ENCODE measurements at places on chromosomes 2 and 18.

GRCh38 chr2:68391869-68392268, 26.8 kb downstream of the PLEK start:
- H3K27me3 ChIP-seq = peaks cover 2% of the 10 kb centered on the region
- no peak overlapping the region for H3K4me3 ChIP-seq
- H3K27ac ChIP-seq = no peak overlapping the region
- peaks cover 24% of the 10 kb centered on the region for H3K4me1 ChIP-seq
- no peaks in the 10 kb centered on the region for H3K36me3 ChIP-seq
- DNase-seq = no peak

DNA sequence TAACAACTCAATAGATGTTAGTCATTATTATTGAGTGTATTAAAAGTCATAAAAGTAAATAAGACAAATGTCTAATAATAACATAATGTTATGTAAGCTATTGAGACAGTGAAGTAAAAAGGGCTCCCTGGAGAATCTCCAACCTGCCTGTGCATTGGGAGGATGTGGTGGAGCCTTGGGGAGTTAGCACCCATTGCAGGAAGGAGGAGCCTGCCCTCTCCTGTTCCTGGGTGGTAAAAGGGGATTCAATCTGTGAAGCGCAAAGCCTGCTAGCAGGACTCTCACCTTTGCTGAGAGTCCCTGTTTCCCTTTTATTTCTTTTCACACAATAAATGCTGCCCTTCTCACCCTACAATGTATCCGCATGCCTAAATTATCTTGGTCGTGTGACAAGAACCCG, 206.1 kb downstream of the RAB3GAP1 start:
- H3K4me1 ChIP-seq = no peaks in the 10 kb centered on the region
- peak; percentile 38 for DNase-seq
- no peak overlapping the region for H3K4me3 ChIP-seq
- H3K27me3 ChIP-seq = no peaks in the 10 kb centered on the region
- H3K27ac ChIP-seq = no peak overlapping the region

DNA sequence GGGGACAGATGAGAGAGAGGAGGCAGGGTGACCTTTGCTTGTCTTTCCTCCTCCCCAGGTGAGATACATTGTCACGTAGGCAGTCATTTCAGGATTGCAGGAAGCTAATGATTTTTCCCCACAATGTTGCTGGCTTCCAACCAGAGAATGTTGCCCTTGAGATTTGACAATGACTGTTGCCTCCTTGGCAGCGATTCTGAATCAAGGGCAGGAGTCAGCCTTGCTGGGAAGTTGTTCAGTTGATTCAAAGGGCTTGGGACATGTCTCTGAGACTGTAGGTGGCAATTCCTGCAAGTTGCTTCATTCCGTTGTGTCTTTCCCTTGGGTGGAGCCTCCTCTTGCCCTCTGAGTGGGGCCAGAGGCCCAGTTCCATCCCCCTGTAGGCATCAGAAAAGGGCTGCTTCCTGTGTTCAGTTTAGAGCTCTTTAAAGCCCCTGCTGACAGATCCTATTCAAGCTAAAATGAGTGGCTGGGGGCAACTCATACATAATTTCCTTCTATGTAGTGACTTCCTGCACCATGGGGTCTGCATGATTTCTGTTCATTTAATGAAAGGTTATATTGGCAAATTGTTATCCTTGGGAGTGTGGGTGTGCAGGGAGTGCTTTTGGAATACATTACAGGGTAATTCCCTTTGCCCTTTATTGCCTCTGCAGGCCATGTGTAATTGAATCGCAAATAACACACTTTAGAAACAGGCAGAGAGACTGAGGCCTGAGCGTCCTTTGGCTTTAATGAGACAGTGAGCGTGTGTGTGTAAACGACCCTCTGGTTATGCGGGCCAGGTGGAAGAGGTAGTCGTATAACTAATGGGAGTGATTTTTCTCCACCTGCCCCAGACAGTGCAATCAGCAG, 52.4 kb downstream of the GPR39 start:
- no peaks in the 10 kb centered on the region for H3K36me3 ChIP-seq
- no peak for DNase-seq
- H3K27me3 ChIP-seq = no peaks in the 10 kb centered on the region
- H3K4me1 ChIP-seq = no peaks in the 10 kb centered on the region
- no peak overlapping the region for H3K27ac ChIP-seq
- no peak overlapping the region for H3K4me3 ChIP-seq

GRCh38 chr2:8676191-8676920, 5.5 kb upstream of the ID2 start:
- H3K27ac ChIP-seq = no peak overlapping the region
- no peak for DNase-seq
- peaks cover 47% of the 10 kb centered on the region for H3K27me3 ChIP-seq
- H3K4me1 ChIP-seq = peaks cover 28% of the 10 kb centered on the region
- no peak overlapping the region for H3K4me3 ChIP-seq

- no peak overlapping the region for H3K4me3 ChIP-seq
- no peaks in the 10 kb centered on the region for H3K27me3 ChIP-seq
- peak overlapping the region; percentile 20 for H3K27ac ChIP-seq
- H3K4me1 ChIP-seq = peaks cover 9% of the 10 kb centered on the region
- H3K36me3 ChIP-seq = peaks cover 37% of the 10 kb centered on the region
- no peak for DNase-seq
These were observed 110.3 kb downstream of the NOL10 start for GRCh38 chr2:10579441-10579840.

DNA sequence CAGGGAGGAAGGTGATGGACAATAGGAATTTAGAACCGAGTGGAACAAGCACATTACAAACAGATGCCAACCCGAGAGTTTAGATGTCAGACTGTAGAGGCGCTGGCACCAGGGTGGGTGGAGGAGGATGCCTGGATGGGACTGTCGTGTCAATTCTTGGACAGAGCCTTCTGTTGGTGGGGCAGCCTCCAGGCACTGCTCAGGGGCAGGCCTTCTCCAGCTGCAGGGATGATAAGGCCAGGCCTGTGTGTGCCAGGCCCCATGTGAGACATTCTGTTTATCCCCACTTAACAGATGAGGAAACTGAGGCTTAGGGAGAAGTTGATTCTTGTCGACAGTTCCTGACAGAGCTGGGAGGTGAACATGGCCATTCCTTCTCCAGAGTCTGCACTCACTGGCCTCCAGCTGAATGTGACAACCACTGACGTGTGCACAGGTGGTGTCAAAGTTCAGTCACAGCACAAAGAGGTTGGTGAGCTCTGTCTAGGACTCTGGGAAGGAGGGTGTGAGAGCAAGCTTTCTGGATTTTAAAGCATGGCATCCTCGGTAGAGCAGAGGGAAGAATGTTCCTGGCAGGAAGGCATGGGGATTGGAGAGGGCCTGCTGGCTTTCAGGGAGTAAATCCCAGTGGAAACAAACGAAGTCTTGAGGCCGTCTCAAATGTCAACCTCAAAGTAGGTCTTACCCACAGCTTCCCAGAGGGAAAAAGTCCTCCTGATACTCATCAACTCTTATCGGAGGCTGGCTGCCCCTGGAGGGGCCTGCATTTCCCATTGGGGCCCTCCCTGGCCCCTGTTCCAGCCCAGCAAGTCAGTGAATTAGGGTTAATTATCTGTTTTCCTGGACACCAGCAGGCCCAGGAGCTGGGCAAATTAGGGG, 52.4 kb downstream of the GLI2 start:
- no peak overlapping the region for H3K4me3 ChIP-seq
- DNase-seq = no peak
- no peaks in the 10 kb centered on the region for H3K27me3 ChIP-seq
- H3K27ac ChIP-seq = no peak overlapping the region
- H3K4me1 ChIP-seq = peaks cover 4% of the 10 kb centered on the region

DNA sequence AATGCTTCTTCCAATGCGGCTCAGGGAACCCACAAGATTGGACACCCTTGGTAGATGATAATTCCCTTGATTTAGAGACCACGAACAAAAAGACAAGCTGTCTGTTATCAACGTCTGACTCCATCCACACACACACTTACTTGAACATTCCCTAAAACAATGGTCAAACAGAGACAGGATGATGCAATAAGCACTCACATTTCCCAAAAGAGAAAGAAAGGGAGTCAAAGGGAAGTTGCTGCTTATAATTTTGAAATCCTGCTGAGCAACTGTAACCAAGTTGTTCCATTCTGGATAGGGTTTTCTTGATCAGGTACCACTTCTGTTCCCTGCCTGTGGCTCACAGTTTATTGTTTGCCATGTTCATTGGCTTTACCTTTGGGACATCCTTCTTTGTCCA, 571.3 kb upstream of the CNTNAP5 start:
- H3K4me1 ChIP-seq = no peaks in the 10 kb centered on the region
- H3K27me3 ChIP-seq = no peaks in the 10 kb centered on the region
- no peaks in the 10 kb centered on the region for H3K36me3 ChIP-seq
- H3K4me3 ChIP-seq = no peak overlapping the region
- H3K27ac ChIP-seq = no peak overlapping the region

DNA sequence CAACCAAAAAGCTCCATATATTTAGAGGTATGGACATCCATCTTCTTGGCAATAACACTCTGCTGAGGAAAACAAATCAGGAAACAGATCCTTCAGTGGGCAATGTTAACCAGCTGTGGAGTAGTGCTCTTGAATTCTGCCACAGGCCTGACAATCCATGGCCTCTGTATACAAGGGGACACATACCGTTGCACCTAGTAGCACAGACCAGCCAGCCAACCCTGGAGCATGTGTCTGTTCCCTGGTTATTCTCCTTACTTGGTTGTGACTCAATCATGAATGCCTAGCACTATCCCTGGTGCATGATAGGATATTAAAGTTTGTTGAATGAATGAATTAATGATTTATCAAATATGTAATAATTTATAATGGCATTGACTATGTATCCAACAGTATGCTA, 261.4 kb upstream of the MGAT5 start:
- no peaks in the 10 kb centered on the region for H3K36me3 ChIP-seq
- DNase-seq = no peak
- no peak overlapping the region for H3K27ac ChIP-seq
- no peaks in the 10 kb centered on the region for H3K4me1 ChIP-seq

- H3K36me3 ChIP-seq = peaks cover 15% of the 10 kb centered on the region
- peaks cover 4% of the 10 kb centered on the region for H3K4me1 ChIP-seq
- H3K27ac ChIP-seq = no peak overlapping the region
- no peaks in the 10 kb centered on the region for H3K27me3 ChIP-seq
- H3K4me3 ChIP-seq = no peak overlapping the region
These were observed 83.1 kb downstream of the NBEAL1 start for GRCh38 chr2:203097735-203098134.

GRCh38 chr2:37558623-37559022, 112.8 kb downstream of the CDC42EP3 start:
- no peaks in the 10 kb centered on the region for H3K36me3 ChIP-seq
- no peak overlapping the region for H3K4me3 ChIP-seq
- no peaks in the 10 kb centered on the region for H3K27me3 ChIP-seq
- peaks cover 16% of the 10 kb centered on the region for H3K4me1 ChIP-seq
- no peak for DNase-seq
